ENCODE measurements at places on chromosomes 4 and X.

DNA sequence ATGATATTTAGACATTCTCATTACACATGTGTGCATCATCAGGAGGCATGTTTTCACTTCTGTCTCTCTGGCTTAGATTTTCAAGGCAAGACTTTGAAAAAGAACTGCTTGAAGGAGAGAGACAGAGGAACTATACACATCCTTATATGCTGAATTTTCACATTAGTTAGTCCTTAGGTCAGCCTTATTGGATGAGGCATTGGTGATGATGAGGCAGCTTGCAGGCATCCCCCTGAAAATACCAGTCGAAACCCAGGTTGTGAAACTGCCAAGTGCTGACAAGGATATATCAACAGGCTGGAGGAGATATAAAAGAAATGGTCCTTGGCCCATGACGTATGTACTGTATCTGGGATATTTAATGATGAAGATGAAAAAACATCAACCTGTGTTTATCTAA, 297.2 kb upstream of the AADAT start:
- DNase-seq = no peak

GRCh38 chr4:13529128-13529919, 15.0 kb downstream of the NKX3-2 start:
- no peak for DNase-seq

DNA sequence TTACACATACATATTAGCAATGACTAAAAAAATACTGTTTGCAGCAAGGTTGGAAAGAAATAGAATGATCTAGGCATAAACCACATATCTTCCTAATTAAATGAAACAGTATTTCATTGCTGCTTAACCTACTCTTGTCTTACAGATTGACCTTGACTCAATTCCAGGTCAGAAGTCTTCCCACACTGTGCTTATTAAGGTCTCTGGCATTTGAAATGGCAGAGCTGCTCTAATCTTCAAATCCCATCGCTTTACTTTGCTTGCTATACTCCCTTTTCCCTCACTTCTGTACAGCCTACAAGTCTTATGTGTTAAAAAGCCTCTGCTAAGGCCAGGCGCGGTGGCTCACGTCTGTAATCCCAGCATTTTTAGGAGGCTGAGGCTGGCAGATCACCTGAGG, 424.5 kb downstream of the RPA4 start:
- DNase-seq = no peak

DNA sequence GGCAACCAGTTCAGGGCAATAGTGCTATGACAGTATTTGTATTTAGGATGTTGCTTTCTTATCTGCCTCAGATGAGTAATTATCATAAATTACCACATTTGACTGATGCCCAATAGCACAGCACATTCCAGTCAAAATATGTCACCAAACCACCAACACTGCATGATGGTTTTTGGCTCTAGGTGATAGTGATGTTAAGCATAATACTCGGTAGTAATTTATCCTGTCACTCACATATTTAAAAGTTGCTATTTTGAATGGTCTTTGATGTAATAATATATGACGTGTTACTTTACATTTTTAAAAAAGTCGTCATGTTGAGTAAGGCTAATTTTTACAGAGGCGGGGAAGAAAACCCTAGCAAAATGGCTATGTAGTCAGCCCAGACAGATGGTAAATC, 42.5 kb downstream of the UNC5C start:
- DNase-seq = no peak

DNA sequence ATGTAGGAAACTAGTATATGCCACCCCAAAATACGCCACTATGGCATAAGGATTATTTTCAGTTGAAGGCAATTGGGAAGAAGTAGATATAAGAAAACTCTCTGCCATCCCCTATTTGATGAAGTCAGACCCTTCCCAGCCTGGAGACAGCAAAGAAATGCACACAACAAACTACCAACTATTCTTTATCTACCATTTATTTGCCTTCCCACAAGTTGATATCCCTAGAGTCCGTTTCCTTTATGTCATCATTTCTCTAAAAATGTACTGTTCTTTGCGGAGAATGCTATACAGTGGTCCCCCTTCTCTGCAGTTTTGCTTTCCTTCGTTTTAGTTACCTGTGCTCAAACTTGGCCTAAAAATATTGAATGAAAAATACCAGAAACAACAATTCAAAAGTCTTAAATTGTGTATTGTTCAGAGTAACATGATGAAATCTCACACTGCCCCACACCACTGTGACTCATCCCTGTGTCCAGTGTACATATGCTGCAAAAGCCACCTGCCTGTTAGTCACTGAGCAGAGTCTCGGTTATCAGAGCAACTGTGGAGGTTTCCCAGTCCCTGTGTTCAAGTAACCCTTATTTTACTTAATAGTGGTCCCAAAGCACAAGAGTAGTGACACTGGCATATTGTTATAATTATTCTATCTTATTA, 152.3 kb downstream of the WDFY3 start:
- no peak for DNase-seq

DNA sequence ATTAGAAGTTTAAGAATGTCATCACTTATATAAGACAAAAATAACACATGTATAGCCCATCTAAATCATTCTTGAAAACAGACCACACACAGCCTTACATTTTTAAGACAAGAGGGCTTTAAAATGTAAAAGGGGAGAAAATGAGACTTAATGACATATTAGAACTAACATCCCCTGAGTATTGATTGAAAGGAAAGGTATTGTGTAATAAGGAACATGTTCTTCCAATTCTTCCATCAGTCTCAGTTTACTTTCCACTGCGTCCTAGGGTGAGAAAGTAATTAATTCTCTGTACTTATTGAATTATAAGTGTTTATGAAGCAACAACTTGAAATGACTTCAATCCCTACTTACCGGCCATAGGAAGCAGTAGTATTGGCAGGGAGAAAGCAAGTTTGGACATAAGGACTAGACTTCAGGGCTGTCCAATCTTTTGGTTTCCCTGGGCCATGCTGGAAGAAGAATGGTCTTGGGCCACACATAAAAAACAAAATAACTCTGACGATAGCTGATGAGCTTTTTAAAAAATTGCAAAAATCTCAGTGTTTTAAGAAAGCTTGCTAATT, 202.7 kb upstream of the SPRY1 start:
- no peak for DNase-seq

DNA sequence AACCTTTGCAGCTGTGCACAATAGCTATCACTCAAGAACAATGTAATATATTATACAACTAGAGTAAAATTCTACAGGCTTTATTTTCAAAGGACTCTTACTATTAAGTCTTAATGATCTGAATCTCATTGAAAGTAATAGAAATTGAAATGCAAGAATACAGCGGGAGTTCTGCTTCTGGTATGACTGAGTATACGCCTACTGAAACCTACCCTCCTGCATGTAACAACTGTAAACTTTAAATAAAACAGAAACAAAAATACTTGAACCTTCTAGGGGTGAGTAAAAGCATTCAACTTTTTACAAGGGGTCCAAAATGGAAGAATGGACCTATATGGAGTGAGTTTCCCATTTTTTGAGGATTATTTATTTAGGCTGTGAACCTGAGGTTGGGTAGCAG, 13.5 kb downstream of the DCHS2 start:
- no peak for DNase-seq

GRCh38 chr4:173091958-173092357, 76.7 kb upstream of the GALNT7 start:
- DNase-seq = no peak

DNA sequence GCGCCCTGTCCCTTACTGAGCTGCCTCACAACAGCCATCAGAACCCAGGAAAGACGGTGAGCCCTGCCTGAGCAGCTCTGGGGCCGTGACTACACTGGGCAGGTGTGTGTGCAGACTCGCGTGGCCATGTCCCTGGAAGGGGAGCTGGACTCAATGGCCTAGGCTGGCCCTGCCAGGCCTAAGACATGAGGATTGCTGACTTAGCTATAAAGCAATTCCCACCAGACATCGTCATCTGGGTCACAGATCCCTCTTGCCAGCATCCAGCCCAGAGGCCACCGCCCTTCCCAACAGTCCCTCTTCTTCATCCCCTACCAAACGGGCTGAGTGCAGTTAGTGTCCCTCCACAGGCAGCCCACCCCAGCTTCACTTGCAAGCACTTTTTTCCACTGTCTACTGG, 3.7 kb downstream of the NAA10 start:
- DNase-seq = no peak

DNA sequence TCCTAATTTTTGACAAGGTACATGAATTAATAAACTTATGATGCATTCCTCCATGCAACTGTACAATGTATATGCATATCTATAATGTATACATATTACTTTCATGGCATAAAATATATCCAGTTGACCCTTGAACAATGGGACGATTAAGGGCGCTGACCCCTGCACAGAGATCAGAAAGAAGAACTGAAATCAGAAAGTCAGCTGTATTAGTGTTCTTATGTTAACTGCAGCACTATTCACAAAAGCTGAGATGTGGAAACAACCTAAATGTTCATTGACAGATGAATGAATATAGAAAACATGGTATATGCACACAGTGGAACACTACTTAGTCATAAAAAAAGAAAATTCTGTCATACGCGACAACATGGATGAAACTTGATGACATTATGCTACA, 457.1 kb downstream of the GBA3 start:
- DNase-seq = no peak

GRCh38 chr4:112594993-112595392, 41.7 kb downstream of the ZGRF1 start:
- DNase-seq = no peak

DNA sequence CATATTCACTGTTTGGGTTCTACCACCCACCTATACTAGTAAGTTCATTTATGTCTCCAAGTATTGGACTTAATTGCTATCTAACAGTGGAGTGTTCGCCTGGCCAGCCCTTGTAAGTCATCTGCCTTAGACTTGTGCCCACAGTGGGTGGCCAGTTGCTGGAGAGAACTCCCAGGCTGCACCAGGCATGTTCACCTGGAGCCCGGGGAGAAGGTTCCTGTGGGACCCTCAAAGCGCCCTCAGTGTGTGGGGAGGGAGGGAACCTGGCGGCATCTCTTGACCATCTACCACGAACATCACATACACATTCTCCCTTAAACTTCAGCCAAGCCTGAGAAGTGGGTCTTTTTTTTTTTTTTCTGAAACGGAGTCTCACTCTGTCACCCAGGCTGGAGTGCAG, 138.1 kb downstream of the CPZ start:
- DNase-seq = no peak

- DNase-seq = no peak
These were observed 532 bp downstream of the ZNF827 start for GRCh38 chr4:145937971-145938611.

- DNase-seq = no peak
These were observed 108.0 kb upstream of the GRIA3 start for GRCh38 chrX:123075947-123076561.

GRCh38 chrX:13364230-13364857, 44.5 kb upstream of the ATXN3L start:
- no peak for DNase-seq

DNA sequence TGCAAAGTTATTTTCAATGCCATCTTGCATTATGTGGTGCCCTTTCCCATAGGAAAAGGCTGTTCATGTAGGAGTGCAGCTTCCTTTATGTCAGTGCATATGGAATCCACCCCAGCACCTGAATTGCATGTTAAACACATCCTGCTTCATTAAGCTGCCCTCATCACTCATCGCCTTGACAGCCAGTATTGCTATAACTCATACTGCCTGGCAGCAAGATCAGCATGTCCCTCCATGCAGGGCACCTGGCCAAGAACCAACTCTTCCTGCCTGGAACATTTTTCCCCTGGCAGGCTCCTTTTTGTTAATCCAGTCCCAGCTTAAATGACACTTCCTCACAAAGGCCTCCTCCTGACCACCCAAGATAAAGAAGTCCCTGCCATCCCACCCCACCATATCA, 23.5 kb upstream of the CA5B start:
- DNase-seq = no peak

DNA sequence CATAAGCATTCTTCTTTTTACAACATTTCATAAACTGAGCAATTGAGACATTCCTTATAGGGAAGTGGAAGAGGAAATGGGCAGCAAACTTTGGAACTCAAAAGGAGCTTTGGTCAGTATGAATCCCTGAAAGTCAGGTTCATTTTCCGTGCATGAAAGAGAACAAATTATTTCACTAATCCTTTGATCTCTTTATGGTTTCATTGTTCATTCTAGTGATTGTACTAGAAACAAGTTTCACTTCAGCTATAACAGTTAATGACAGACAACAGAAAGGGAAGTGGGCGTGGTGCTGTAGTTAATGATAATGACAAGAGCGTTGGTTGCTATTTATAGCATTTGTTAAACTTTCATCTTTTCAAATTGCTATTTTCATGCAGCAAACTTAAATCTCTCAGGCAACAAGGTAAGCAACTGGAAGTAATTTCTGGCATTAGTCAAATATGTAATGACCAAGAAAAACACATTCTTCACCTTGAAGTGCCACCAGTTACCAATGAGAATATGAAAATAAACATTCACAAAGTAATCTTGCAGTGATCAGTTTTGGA, 98.4 kb downstream of the AREG start:
- DNase-seq = no peak

GRCh38 chr4:155473420-155474095, 96.8 kb upstream of the MAP9 start:
- no peak for DNase-seq

GRCh38 chrX:145405012-145405411, 157.7 kb downstream of the SPANXN1 start:
- no peak for DNase-seq

DNA sequence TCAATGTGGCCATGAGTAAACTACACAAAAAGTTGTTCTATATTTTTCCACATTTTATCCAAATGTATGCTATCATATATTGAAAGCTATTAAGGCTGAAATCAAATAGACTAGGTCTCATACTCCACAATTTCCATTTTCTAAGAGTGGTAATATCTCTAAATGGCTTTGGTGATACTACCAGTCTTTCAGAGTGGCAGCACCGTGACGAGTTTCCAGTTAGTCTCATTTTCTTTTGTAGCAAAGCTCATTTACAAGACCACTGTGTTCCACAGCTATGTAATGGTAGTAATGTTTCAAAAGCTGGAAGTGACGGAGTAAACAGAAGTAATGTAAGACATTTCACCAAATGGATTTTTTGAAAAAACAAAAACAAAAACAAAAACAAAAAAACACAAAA, 228.2 kb downstream of the PPP3CA start:
- no peak for DNase-seq

GRCh38 chrX:79408623-79409322, 41.6 kb upstream of the ITM2A start:
- DNase-seq = no peak

DNA sequence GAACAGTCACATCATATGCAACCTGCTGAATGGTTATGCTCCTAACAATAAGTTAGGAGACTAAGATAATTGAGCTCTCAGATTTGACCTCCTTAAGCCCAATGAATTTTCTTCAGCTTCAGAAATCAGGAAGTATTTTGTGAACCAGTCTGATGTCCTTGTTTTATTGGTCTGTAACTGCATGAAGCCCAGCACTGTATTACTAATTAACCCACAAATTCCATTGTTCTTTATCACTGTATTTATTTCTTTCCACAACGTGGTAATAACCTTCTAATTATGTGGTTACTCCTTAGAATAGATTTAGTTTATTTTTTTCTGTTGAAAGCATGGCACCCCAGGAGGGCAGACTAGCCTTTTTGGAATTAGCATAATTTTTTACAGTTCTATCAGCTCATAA, 3.9 kb upstream of the MFAP3L start:
- no peak for DNase-seq

Measured in stimulated activated CD8-positive, alpha-beta memory T cell treated with anti-CD3 and anti-CD28 coated beads, Interleukin-15, amount 100 ng/mL, for 24 hours (primary cell).